ENCODE measurements at places on chromosomes 6 and 20.

DNA sequence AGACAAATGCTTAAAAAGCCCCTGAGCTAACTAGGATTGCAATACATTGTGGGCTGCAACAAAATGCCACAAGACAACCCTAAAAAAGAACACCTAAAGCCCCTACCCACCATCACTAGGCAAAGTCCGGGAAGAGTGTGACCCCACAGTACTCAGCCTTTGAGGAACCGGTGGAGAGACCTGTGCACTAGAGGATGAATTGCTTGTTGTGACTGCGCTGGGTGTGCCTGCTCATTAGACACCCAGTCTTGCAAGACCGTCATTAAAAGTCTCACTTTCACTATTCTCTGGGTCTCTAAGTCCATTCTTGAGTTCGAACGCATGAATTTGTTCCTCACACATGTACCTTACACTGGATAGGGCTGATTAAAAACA is 88.7 kb downstream of the JPH2 start:
- no peak for DNase-seq

GRCh38 chr6:165630544-165630953 is 32.5 kb downstream of the PDE10A start:
- no peak for DNase-seq

- DNase-seq = no peak
These were observed 205.6 kb upstream of the GGTLC1 start for GRCh38 chr20:24194143-24194542.

GRCh38 chr6:170295510-170296422 is 4.9 kb upstream of the DLL1 start:
- DNase-seq = peak; percentile 77

DNA sequence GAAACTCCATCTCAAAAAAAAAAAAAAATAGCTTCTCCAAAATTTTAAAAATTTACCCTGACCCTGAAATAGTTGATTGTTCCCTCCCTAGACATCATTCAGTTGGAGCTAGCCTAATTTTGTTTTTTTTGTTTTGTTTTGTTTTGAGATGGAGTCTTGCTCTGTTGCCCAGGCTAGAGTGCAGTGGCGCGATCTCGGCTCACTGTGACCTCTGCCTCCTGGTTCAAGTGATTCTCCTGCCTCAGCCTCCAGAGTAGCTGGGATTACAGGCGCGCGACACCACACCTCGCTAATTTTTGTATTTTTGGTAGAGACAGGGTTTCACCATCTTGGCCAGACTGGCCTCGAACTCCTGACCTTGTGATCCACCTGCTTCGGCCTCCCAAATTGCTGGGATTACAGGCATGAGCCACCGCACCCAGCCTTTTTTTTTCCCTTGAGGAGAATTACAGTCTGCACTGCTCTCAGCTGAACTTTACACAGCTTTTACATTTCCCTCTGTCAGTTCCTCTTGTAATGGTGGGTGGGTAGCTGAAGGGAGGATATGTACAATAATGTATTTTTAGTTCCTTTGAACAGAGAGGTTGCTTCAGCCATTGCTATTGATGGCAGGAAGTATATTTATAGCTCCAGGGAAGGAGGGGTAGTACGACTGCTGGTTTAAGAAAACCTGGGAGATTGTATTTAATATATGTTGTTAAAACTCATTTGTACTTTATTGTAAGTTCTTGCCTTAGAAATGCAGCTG is 27.7 kb downstream of the PTPRA start:
- peak; percentile 7 for DNase-seq

GRCh38 chr6:39426073-39426456 is 103.6 kb upstream of the KCNK16 start:
- DNase-seq = peak; percentile 32

GRCh38 chr20:728256-728944 is 39.9 kb downstream of the SLC52A3 start:
- no peak for DNase-seq

DNA sequence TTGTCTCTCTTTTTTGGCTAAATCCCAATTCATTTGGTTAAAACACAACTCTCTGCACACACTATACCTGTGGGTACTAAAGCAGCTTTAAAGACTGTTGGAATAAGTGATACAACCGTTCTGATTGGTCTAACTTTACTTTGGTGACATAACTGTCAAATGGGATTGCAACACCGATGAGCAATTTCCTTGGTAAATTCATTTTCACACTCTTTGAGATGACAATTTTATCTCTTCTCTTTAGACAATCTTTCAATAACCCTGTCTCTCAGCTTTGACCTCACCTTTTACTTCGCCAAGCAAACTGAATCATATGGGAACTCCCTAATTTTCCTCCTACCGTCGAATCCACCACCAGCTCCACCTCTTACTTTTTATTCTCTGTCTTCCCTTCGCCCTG is 60.8 kb downstream of the ECT2L start:
- no peak for DNase-seq

DNA sequence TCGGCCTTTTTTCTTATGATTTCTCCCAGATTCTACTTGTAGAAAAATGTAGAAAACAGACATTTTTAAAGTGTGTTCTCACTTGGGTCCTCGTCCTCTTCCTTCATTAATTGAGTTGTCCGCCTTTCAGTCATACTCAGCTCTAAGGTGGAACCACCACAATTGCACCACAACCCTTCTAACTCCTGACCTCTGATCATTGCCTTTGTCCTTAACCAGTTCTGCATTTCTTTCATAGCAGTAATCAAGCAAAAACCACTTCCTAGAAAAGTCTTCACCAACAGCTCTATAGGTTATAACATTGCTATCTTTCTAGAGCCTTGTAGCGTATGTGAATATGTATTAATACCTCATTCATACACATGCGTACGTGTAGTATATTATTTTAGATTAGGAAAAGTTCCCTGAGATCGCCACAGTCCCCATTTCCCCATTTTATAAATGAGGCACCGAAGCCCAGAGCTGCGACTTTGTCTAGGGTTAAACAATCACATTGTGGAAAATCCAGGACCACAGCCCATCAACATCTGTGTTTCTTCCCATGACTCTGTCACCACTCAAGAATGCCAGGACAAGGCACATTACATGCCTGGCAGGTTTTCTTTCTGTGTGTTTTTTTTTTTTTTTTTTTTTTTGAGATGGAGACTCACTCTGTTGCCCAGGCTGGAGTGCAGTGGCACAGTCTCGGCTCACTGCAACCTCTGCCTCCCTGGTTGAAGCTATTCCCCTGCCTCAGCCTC is 175.5 kb downstream of the BTBD3 start:
- no peak for DNase-seq

GRCh38 chr6:11357285-11357684 is 124.8 kb upstream of the NEDD9 start:
- no peak for DNase-seq

- DNase-seq = no peak
These were observed 935.1 kb upstream of the SLC35B3 start for GRCh38 chr6:9370480-9370879.

DNA sequence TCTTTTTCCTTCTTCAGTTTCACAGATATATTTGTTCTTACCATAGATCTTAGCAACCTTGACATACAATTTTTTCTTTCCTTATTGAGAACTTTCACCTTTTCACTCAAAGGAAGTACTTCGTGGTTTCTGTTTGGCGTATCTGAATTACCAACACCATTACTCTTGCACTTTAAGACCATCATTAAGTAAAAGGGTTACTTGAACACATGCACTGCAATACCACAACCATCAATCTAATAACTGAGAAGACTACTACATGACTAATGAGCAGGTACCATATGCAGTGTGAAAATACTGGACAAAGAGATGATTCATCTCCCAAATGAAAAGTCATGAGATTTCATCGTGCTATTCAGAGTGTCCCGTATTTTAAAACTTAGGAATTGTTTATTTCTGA is 21.7 kb upstream of the SENP6 start:
- no peak for DNase-seq

DNA sequence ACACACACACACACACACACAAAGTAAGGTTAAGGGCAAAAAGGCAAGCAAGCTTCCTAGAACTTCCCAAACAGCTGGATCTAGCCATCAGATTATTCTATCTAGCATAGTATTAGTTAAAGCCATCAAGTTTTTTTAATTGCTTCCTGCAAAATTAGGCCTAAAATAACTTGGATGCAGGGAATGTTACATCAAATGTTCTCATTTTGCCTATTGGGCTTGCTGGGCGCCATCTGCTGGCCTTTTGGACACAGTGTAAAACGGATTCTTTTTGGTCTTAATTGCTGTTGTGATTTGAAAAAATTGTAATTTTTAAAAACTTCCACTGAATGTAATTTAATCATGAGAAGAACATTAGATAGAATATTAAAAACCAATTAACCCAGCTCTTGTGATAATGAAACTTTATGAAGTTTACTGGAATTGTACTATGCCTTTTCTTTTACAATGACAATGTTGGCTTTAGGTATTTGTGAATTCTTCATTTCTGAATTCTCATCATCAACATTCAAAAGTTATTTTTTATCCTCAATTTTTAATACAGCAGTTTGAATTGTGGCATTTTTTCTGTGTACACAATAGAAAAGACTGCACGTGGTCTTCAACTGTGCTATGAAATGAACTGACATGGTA is 6.8 kb downstream of the MKKS start:
- DNase-seq = no peak

DNA sequence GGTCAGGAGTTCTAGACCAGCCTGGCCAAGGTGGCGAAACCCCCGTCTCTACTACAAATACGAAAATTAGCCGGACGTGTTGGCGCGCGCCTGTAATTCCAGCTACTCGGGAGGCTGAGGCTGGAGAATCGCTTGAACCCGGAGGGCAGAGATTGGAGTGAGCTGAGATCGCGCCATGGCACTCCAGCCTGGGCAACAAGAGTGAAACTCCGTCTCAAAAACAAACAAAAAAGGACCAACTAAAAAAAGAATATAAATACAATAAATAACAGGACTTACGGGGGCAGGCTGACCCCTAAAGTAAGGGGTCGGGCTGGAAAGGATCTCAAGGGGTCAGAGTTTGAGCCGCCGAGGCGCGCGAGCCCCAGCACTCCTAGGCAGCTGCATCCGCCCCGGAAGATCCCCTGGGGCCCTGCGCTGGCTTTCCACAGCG is 509 bp upstream of the TPD52L2 start:
- DNase-seq = no peak

DNA sequence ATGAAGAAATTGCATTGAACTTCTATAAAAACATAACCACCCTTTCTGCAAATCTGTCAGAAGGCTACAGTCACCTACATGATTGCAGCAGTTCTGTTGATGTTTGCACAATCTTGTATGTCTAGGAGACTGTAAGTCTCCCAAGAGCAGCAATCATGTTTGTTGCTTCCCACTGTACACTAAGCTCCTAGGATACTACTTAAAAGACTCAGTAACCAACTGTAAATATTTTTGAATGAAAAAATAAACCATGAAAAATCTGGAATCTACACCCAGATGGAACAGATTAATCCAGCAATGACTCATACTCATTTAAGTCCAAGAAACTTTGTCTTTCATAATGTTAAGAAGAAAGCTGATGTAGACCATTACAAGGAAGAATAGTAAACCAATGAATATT is 168.5 kb upstream of the ATXN1 start:
- DNase-seq = no peak

DNA sequence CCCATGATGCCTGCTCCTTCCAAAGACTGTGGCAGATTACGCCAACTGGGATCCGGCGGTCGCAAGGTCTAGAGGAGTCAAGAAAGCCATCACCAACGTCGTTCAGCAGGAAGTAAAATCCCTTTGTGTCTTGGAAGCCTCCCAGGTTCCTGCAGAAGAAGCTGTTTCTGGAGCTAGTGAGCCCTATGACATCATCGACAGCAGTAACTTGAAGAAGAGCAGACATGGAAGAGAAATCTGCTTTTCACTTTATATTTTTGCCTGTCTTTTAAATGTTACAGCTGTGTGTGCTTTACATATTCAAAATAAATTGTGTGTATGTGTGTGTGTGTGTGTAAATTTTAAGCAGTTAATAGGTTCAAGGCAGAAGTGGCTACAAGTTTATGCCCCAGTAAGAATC is 7.4 kb upstream of the OR2H2 start:
- DNase-seq = no peak

DNA sequence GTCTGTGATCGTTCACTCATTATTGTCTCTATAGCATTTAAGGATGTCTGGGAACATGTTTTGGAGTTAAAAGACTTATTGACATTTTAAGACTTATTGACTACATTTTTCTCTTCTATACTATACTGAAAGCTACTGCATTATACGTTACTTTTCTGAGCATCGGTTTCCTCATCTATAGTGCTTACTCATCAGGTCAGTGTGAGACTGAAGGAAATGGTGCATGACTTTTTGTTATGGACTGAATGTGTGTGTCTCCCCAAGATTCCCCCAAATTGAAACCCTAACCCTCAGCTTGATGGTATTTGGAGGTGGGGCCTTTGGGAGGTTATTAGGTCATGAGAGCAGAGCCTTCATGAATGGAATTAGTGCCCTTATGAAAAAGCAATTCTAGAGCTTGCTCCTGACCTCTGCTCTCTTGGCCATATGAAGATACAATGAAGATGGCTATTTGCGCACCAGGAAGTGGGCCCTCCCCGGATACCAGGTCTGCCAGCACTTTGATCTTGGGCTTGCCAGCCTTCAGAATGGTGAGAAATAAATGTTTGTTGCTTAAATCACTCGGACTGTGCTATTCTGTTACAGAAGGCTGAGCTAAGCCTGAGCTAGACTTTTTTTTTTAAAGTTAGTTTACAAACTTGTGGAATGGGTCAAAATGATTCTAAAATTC is 243.7 kb upstream of the RREB1 start:
- no peak for DNase-seq

DNA sequence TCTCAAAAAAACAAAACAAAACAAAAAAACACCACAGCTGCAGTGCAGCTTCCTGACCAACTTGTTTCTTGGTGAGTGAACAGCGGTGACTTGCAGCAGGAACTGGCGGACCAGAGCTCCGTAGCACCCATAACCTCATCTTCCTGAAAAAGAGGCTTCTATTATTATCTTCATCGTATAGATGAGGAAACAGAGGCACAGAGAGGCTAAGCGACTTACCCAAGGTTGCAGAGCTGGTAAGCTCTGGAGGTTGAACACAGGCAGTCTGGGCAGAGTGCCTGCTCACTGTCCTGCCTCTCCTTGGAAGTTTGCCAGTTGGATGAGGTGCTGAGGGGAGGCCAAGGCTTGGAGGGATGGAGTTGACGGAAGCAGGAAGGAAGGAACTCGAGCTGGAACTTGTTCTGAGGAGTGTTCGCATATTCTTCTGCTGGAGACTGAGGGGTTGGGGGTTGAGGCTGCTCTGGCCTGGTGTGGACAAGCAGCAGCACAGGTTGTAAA is 47.9 kb upstream of the CCDC167 start:
- no peak for DNase-seq

DNA sequence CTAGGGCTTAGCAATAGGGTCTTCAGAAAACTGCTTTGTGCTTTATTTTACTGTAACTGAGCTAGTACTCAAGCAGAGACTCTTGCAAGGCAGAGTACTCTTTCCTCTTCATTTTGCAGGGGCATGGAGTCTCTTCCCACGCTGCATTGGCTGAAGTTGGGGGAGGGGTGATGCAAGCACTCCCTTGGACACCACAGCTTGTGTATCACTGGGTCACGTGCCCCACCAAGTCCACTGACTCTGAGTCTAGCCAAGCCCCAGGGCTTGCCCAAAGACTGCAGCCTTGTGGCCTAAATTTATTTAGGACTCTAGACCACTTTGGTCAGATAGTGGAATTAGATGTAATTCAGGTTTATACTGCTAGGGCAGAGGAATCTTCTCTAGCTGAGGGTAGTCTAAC is 1075.0 kb upstream of the ADGRB3 start:
- DNase-seq = no peak

- DNase-seq = peak; percentile 2
These were observed 321.3 kb downstream of the TFAP2B start for GRCh38 chr6:51139950-51140385.
